ENCODE measurements at places on chromosomes 5 and 9.

GRCh38 chr9:94867842-94868312, 141.4 kb downstream of the AOPEP start:
- no peak for DNase-seq

DNA sequence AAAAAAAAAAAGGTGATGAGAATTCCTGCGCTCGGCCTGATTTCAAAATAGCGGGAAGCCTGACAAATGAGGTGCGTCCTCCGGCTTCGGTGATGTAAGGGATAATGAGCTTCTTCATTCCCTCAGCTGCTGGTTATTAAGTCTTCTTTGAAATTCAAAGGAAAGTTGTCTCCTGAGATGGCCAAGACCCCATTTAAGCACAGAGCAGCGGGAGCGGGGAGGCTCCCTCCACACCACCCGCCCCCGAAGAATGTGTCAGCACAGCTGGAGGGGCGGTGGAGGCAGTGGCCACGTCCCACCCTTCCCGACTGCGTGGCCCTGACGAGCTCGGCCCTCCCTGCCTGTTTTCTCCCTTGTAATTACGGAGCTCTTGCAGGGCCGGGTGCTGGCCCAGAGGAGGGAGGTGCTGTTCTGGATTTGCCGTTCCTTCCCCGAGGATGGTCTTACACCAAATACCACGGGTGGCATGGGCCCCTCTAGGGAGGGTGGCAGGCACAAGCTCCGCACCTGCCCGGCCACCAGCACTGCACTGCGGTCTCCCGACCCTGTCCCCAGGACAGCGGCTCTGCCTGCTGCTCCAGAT, 31.0 kb downstream of the SLC9A3 start:
- DNase-seq: no peak

DNA sequence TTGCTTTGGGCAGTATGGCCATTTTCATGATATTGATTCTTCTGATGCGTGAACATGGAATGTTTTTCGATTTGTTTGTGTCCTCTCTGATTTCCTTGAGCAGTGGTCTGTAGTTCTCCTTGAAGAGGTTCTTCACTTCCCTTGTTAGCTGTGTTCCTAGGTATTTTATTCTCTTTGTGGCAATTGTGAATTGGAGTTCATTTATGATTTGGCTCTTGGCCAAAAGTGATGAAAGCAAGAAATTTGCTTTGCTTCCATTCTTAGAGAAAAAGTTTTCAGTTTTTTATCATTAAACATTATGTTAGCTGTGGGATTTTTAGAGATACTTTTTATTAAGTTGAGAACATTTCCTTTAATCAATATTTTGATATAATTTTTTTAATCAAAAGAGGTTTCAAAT, 203.5 kb downstream of the TAF11L14 start:
- DNase-seq: no peak

GRCh38 chr9:133461975-133462374, 2.2 kb downstream of the CACFD1 start:
- DNase-seq: no peak

Measured in activated CD8-positive, alpha-beta memory T cell treated with anti-CD3 and anti-CD28 coated beads, Interleukin-2, amount 10 ng/mL, durations not matched to agents 7 days and 5 days (primary cell).